ENCODE measurements at places on chromosomes 6 and 20. TPM values are rescaled to one million over a fixed set of nuclear protein-coding genes. Genes with fewer than 3 reads are reported as not detected.

DNA sequence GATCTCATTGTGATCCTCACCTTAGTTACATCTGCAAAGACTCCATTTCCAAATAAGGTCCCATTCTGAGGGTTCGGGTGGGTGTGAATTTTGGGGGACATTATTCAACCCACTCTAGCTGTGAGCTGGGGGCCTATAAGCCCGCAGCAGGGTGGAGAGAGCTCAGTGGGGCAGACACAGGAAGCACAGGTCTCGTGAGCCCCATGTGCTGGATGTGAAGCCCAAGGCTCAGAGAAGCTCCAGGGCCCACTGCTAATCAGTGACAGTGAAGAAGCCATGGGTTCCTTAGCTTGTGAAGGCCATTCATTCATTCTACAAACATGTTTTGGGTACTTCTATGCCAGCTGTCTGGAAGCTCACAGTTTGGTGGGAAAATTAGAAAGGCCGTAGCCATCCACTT lies 47.5 kb downstream of the CHMP4B start:
- peak; percentile 20 for DNase-seq
- peaks cover 48% of the 10 kb centered on the region for H3K36me3 ChIP-seq
- H3K27me3 ChIP-seq, result no peaks in the 10 kb centered on the region
- no peak overlapping the region for H3K4me3 ChIP-seq
- peak overlapping the region; percentile 88 for H3K27ac ChIP-seq

CST5 gene
- total RNA-seq, result not detected

DNA sequence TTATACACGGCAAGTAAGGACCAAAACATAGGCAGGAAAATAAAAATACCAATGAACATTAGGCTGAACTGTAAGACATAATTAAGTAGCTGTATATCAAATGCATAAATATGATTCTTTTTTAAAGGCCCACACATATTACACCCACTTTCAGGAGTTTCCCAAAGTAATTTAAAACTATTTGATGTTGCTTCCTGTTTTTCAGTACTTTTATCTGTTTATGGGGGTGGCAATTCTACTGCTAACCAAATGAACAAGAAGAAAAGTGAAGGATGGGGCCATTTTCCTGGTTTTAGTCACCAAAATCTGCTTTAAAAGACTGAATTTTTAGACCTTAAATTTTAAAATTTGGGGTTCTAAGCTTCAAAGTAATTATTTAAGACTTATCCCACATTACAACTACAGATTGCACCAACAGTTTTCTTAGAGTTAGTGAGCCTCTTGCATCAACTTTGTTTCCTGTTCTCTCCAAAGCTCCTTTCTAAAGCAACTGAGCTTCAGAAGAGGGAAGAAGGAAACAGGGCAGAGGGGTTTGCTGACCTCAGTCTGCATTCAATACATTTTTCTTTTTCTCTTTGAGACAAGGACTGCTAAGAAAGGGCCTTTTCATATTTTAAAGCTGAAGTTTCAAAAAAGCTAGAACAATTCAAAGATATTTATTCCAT lies 191.0 kb downstream of the BACH2 start:
- peaks cover 25% of the 10 kb centered on the region for H3K27me3 ChIP-seq
- H3K36me3 ChIP-seq, result peaks cover 22% of the 10 kb centered on the region
- peaks cover 71% of the 10 kb centered on the region for H3K4me1 ChIP-seq
- H3K27ac ChIP-seq, result no peak overlapping the region

DNA sequence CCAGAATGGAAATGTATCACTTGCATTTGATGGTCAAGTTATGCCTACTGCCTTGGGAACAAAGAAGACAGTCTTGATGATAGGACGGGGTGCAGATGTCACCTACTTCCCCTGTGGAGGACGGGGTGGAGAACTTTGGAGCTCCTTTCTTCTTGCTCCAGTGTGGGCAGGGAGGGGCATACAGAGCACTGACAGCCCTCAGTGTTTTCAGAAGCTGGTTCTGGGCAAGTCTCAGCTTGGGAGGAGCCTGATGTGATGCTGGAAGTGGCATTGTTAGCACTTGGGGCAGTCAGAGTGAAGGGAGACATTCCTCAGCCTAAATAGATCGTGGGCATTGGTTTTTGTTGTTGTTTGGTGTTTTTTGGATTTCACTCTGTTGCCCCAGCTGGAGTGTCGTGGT lies 59.7 kb downstream of the SYNJ2 start:
- no peak for DNase-seq
- H3K36me3 ChIP-seq, result peaks cover 48% of the 10 kb centered on the region
- H3K4me1 ChIP-seq, result peaks cover 46% of the 10 kb centered on the region
- H3K4me3 ChIP-seq, result no peak overlapping the region
- H3K27me3 ChIP-seq, result no peaks in the 10 kb centered on the region

GRCh38 chr20:50247196-50248094 lies 56.8 kb downstream of the CEBPB start:
- H3K27me3 ChIP-seq, result peaks cover 6% of the 10 kb centered on the region
- peaks cover 4% of the 10 kb centered on the region for H3K4me1 ChIP-seq
- H3K4me3 ChIP-seq, result no peak overlapping the region

- H3K4me3 ChIP-seq, result no peak overlapping the region
- no peak overlapping the region for H3K27ac ChIP-seq
- H3K4me1 ChIP-seq, result no peaks in the 10 kb centered on the region
- H3K27me3 ChIP-seq, result peaks cover 28% of the 10 kb centered on the region
- DNase-seq, result no peak
Observed at GRCh38 chr6:165854863-165855593, 192.0 kb upstream of the PDE10A start.

GRCh38 chr20:11338496-11339306 lies 579.0 kb upstream of the BTBD3 start:
- DNase-seq, result no peak
- H3K27me3 ChIP-seq, result no peaks in the 10 kb centered on the region
- H3K4me1 ChIP-seq, result no peaks in the 10 kb centered on the region
- H3K4me3 ChIP-seq, result no peak overlapping the region

DNA sequence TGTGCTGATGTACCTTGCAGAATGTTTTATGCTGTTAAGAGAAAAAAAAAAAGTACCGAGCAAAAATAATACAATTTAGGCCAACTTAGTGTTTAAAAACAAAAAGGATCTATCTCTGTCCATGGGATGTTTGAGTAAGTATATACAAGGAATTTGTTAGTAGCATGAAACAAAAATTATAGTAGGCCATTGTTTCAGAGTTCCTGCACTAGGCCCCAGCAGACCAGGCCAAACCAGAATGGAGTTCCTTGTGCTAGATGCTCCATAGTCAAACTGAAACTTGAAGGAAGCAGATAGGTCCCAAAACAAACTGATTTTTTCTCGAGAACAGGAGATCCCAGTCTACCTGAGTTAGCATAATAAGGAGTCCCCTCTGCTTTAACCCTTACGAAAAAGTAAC lies 72.5 kb downstream of the SNX9 start:
- H3K27ac ChIP-seq, result no peak overlapping the region
- DNase-seq, result no peak
- H3K4me3 ChIP-seq, result no peak overlapping the region
- no peaks in the 10 kb centered on the region for H3K27me3 ChIP-seq
- peaks cover 54% of the 10 kb centered on the region for H3K4me1 ChIP-seq

GRCh38 chr6:140987364-140988155 lies 1145.2 kb upstream of the GJE1 start:
- no peaks in the 10 kb centered on the region for H3K27me3 ChIP-seq
- no peak for DNase-seq
- H3K27ac ChIP-seq, result no peak overlapping the region

HSPA12B gene
- total RNA-seq, result 0.08 TPM

PAX1 gene
- not detected for total RNA-seq

CD24 gene
- total RNA-seq, result 0.40 TPM

GJA1 gene
- total RNA-seq, result not detected

DNA sequence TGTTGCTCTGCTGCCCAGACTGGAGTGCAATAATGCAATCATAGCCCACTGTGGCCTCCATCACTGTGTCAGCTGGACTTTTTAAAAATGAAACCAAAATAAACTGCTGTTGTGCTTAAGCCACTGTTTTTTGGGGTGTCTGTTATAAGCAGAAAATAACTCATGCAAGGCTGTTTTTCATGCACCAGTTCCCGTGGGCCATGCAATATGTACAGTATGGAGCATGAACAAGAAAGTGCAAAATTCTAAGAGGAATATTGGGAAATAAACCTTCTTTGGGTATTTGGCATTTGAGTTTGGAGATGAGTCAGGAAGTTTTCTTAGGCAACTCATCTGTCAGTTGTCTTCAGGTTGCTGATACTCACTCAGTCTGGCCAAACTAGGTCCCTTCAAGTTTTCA lies 14.9 kb upstream of the ZFAND3 start:
- H3K27me3 ChIP-seq, result peaks cover 10% of the 10 kb centered on the region
- no peak overlapping the region for H3K27ac ChIP-seq
- no peak for DNase-seq
- no peak overlapping the region for H3K4me3 ChIP-seq
- H3K36me3 ChIP-seq, result no peaks in the 10 kb centered on the region
- peaks cover 2% of the 10 kb centered on the region for H3K4me1 ChIP-seq

GRCh38 chr20:62412194-62413024 lies 5.3 kb upstream of the CABLES2 start:
- H3K36me3 ChIP-seq, result no peaks in the 10 kb centered on the region
- H3K4me3 ChIP-seq, result no peak overlapping the region
- H3K27ac ChIP-seq, result no peak overlapping the region
- no peak for DNase-seq
- H3K4me1 ChIP-seq, result peaks cover 15% of the 10 kb centered on the region

PGBD1 gene
- 1.8 TPM for total RNA-seq

CGA gene
- not detected for total RNA-seq

DNA sequence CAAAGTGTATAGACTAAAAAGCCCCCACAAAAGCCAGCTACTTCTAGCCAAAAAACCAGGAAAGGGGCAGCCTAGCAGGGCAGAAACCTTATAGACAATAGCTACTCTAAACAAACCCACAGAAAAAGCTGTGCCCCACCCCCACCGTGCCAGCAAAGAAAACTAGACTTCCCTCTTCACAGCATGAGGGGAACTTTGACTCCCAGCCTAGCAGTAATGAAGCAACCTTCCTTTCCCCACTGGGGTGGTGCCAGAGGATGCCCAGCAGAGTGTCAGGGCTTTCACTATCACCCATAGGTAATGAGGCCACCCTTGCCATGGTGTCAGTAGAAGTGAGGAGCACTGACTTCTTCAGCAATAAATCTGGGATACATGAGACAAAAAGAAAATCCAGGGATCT lies 99.0 kb upstream of the LGSN start:
- no peaks in the 10 kb centered on the region for H3K27me3 ChIP-seq
- no peak overlapping the region for H3K27ac ChIP-seq
- no peak for DNase-seq
- H3K36me3 ChIP-seq, result no peaks in the 10 kb centered on the region
- no peaks in the 10 kb centered on the region for H3K4me1 ChIP-seq
- no peak overlapping the region for H3K4me3 ChIP-seq

LY6G6C gene
- not detected for total RNA-seq

CALHM6 gene
- total RNA-seq, result 11.2 TPM

DNA sequence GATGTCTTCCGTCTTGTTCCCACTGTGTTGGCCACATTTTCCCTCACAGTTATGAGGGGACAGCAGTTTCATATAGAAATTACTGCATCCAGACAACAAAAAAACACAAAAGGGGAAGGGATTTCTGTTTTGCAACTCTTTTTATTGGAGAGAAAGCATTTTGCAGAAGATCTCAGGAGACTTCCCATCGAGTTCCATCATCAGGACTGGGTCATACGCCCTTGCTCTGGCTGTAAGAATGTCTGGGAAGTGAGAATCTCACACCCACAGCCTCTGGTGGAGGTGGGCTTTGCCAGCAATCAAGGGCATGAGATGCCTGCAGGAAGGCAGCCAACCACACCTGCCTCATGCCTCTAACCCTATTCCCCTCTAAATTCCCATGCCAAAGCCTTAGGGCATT lies 5.8 kb upstream of the IGF2R start:
- peaks cover 15% of the 10 kb centered on the region for H3K4me1 ChIP-seq
- H3K4me3 ChIP-seq, result no peak overlapping the region
- no peak overlapping the region for H3K27ac ChIP-seq
- DNase-seq, result no peak

DNA sequence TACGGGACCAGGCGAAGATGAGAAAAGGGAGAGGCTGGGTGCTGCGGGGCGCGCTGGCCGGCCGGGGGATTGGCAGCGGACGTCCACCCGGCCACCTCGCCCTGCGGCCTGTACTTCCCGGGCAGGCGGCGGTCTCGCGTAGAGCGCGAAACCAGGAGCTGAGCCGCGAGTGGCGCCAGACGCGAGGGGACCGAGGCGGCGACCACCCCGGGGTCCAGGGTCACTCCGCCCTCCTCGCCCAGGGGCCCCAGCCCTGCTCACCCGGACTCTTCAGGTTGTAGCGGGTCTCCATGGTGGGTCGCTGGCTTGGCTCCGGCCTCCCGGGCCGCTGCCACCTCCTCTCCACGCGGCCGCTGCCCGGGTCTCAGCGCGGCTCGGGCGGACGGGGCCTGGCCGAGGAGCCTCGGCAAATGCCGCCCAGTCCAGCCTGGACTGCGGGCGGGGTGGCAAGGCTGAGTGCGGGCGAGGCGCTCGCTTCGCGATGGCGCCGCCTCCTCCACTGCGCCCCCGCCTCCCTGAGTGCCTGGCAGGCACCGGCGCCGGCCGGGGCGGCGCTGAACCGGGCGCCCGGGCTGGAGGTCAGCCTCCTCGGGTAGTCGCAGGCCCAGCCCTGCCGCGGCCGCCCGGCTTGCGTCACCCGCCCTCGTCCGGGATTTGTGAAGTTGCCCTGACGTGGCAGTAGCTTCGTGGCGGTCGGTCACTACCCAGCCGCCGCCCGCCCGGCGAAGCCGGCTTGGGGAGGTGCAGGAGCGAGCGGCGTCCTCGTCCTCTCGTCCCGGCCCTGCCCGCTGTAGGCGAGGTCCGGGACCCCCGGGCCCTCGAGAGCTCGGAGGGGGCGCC lies at the start of gene UBE2J1:
TSS of gene UBE2J1 (minus strand) at position 445 of the 840 bp plus-strand sequence. CDS start at position 292, 153 bp downstream.
- H3K4me3 ChIP-seq, result peak within 1 kb of the TSS; percentile 90
- peaks cover 68% of the 10 kb centered on the region for H3K4me1 ChIP-seq
- no peaks in the 10 kb centered on the region for H3K27me3 ChIP-seq
- peak within 1 kb of the TSS; percentile 88 for H3K27ac ChIP-seq
- peak; percentile 82 for DNase-seq
- H3K36me3 ChIP-seq, result peaks cover 19% of the 10 kb centered on the region

DNA sequence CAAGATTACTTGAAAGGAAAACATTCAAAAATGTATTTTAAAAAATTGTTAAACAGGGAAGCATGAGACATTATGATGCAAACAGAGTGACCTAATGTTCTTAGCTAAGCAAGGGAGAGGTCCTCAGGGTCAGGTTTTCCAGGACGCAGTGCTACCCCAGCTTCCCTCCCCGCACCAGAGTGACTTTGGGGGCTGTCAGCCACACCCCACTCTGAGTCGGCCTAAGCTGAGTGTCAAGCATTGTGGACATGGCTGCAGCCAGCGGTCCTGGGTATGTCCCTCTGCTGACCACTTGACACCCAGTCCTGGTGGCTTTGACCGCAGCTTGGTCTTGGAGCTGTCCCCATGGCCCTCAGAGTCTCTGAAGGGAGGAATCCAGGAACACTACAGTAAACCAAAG lies 54.9 kb upstream of the CD93 start:
- DNase-seq, result no peak
- no peaks in the 10 kb centered on the region for H3K36me3 ChIP-seq
- peaks cover 45% of the 10 kb centered on the region for H3K4me1 ChIP-seq
- no peak overlapping the region for H3K4me3 ChIP-seq
- H3K27ac ChIP-seq, result no peak overlapping the region

ADGRF4 gene
- total RNA-seq, result not detected
